Fibroblast of lung (primary cell): ENCODE measurements at places on chromosomes 16 and 17. TPM values are rescaled to one million over a fixed set of nuclear protein-coding genes. Genes with fewer than 3 reads are reported as not detected.

Gene KRTAP4-4
- polyA plus RNA-seq = not detected in 2 replicates

Gene NUTF2
- 310 and 410 TPM in 2 replicates for polyA plus RNA-seq

Gene GSG1L
- polyA plus RNA-seq = not detected in 2 replicates

Gene MYCBPAP
- polyA plus RNA-seq = 0.16 and 0.40 TPM in 2 replicates

Gene GUCY2D
- polyA plus RNA-seq = not detected in 2 replicates

Gene MCRIP2
- 2.8 and 3.4 TPM in 2 replicates for polyA plus RNA-seq

Gene DGKE
- 2.1 and 2.5 TPM in 2 replicates for polyA plus RNA-seq

Gene STH
- polyA plus RNA-seq = not detected in 2 replicates

Gene PLXDC1
- polyA plus RNA-seq = 4.7 and 5.8 TPM in 2 replicates

Gene BCO1
- 0.05 and 0.10 TPM in 2 replicates for polyA plus RNA-seq

Gene IRX5
- 0.05 TPM in 1 of 2 replicates, not detected in the other for polyA plus RNA-seq

Gene CAMTA2
- 12.4 and 16.1 TPM in 2 replicates for polyA plus RNA-seq

- DNase-seq = no peak
These were observed 7.2 kb downstream of the RAB11FIP4 start for GRCh38 chr17:31398381-31399311.

GRCh38 chr16:15618392-15618791 is 24.6 kb downstream of the MARF1 start:
- peak; percentile 90 for DNase-seq

DNA sequence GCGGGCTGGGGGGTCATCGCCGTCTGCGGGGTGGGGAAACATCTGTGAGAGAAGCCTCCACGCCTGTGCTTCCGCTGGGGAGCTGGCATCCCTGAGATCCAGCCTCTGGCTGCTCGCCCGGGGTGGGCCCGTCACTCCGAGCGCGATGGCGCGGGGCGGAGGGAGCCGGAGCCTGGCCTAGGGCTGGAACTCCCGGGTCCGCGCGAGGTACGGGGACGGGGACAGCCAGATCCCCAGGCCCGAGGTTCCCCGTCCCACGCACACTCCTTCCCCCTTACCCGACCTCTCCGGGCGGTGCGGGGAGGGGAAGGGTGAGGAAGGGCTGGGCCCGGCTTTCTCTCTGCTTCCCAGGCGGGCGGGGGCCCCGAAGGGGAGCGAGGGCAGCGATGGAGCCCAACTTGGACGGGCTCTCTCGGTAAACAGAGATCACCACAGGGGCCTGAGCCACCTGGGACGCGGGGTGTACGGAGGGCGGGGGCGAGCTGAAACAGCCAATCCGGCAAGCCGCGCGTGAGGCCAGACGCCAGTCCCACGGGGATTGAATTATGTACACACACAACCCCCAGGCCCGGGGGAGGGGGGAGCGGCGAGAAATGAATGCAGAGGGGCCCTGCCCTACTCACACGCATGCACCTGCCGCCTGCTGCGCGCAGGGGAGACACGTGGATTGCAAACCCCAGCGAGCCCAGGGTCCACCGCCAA is at the start of gene SLC16A11:
Gene SLC16A11, minus strand, starts transcription at position 596 of the 702 bp plus-strand sequence. Its CDS starts 579 bp downstream, at position 17.
- no peak for DNase-seq

- DNase-seq = no peak
These were observed 441.2 kb downstream of the UTP18 start for GRCh38 chr17:51701501-51701900.

GRCh38 chr16:89401641-89402445 is 88.5 kb downstream of the ANKRD11 start:
- peak; percentile 31 for DNase-seq

GRCh38 chr16:87854053-87854906 is 15.0 kb downstream of the SLC7A5 start:
- no peak for DNase-seq

DNA sequence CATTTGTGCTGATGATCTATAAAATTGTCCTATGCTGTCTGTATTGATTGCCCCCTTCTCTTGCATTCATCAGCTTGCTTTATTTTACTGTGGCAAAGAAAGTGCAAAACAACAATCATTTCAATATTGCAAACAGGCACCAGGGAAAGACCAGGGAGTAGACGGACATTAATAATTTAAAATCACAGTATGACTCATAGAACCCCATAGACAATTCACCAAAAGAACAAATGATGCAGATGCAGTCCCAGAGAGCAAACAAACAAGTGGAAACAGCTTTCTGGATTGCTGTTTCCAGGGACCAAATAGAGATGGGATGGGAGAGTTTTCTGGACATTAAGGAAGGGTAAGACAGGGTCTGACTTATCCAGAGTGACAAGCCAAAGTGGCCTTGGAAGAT is 70.1 kb downstream of the ABCC12 start:
- no peak for DNase-seq

- DNase-seq = no peak
These were observed 87.6 kb downstream of the SPACA3 start for GRCh38 chr17:33079201-33079600.

DNA sequence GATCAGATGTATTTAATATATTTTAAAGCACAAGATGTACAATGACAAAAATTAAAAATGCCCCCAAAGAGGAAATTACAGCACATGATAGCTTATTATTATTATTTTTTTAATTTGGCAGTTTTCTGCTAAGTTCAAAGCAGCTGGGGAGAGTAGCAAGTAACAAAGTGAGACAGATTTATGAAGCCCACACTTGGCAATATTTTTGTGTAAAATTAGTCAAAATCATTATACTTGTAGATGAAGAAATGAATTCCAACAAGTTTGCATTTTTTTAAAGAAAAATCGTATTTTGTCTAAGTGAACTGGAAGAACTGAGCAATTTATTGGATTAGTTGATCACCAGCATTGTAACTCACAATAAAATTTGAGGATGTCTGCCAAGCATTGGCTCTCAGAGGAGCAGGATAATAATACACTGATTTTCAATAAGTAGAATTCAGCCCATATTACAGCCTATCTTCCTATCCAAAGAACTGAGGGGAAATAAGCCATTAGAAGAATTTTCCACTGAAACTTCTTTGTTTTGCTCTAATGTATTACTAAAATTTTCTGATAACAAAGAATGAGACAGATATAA is 215.6 kb downstream of the MAP2K6 start:
- DNase-seq = no peak

DNA sequence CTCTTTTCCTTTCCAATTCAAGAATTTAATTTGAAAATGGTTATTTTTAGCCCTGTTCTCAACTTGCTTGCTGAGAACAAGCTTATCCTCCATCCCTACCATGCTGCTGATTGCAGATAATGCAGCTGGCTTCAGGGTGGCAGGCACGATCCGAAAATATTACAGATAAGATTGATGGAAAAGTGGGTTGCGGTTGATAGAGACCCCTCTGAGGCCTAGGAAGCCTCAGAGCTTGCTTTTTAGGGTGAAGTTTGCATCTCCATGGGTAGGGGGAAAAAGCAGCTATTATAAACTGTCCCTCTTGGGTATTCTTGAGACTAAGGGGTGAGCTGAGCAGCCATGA is 116.5 kb upstream of the GOT2 start:
- DNase-seq = no peak

DNA sequence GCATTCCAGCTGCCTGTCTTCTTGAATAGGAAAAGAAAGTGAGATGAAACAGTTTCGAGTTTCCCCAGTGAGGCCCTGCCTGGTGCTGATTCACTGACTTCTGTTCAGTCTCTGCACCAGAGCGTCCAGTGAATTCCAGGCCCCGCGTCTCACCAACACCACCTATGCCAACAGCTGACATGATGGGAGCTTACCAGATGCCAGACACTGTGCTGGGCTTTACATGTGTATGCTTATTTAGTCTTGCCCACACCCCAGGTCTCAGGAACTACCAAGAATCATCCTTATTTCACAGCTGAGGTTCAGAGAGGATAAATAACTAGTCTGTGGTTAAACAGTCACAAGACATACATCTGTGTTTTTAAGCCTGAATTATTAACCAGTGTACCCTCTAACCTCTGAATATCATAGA is 29.1 kb upstream of the IRX6 start:
- no peak for DNase-seq

DNA sequence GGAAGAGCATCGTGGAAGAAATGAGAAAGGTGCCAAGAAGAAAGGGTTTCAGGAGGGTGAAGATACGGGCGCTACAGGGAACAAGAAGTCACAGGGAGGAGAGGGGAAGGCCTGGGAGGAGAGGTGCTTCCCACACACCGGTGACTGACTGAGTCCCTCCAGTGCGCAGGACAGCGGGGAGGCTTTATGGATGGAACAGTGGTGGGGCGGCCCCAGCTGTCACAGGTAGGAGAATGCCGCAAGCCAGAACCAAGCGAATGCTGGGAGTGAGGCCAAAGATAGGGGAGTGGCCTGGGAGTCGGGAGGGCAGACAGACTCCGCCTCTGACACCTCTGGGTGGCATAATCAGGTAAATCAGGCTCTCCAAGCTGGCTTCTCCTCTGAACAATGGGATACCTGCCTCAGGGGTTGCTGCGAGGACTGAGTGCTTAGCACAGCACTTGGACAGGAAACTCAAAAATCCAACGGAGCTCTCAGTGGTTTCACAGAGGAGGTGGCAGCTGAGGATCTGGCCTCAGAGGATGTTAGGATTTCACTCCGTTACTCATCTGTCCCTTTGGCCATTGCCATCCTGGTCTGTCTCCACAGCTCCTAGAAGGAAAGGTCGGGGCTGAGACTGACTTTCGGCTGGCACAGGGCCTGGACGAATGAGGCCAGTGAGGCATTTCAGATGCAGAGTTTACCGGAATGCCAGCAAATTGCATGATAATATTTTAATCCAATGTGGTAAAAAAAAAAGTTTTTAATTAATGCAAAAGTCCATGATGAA is 717 bp upstream of the CNP start:
- DNase-seq = peak; percentile 28

- DNase-seq = peak; percentile 53
These were observed 57.8 kb upstream of the IL34 start for GRCh38 chr16:70588565-70588964.

DNA sequence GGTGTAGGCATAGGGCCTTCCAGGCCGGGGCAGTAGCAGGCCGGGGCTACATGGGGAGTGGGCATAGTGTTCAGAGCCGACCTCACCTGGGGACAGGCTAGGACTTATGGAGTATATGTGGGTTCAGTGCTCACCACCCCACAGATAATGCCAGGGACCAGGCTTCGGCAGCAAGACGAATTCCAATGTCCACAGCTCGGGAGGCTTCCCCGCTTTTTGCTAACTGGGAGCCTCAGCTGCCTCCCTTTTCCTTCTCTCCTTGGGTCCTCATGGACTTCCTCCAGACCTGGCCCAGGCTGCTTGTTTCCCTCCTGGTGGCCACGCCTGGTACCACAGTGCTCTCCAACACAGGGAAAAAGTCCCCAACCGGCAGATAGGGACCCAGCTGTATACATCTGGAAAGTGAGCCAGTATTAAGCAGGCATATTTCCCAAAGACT is 20.1 kb upstream of the SLC46A1 start:
- no peak for DNase-seq

DNA sequence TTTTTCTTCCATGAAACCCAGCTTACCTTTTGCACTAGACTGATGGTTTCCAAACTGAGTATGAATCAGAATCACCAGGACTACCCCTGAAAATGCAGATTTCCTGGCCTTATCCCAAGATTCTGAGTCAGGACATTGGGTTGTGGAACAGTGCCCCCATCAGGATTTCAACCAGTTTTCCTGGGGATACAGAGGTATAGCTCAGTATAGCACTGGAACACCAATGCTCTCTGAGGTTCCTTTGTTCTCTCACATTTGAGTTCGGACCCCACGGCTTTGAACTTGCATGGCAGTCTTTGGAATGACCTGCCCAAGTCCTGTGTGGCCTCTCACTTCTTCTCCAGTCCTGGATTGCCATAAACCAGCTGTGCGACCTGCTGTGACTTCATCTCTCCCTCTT is 12.8 kb upstream of the CCL8 start:
- DNase-seq = peak; percentile 73

- no peak for DNase-seq
These were observed 25.0 kb upstream of the MAPK3 start for GRCh38 chr16:30147843-30148510.

DNA sequence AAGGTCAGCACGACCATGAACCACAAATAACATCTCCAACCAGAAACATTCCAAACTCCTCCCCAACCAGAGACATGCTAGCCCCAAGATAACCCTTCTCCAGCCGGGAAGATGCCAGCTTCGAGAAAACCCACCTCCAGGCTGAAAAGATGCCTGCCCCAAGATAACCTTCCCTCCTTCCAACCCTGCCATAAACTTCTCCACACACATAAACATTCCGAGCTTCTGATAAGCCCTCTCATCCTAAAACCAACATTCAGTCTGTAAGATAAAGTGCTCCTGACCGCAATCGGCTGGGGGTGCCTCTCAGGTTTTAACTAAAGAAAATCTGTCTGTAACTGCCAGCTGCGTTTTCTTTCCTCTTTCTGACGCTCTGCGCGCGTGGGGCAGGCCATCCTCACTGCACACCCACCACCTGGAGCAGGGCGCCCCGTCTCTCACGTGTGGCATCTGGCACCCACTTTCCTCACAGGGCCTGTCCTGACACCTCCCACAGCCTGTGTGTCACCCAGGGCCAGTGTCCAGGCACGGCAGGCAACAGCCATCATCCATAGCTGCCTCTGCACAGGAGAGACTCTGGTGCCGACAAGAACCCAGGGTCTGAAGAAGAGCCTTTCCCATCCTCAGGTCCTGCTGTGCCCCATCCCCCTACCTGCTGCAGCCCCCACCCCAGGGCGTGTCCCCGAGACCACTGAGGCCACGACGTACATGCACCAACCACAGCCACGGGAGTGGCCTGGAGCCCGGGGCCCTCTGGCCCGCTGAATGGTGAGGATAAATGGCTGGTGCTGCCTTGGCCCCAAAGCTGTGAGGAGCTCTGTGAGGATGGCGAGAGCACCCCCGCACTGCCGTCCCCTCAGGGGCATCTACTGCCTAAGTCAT is 3.7 kb downstream of the TEPSIN start:
- DNase-seq = no peak

DNA sequence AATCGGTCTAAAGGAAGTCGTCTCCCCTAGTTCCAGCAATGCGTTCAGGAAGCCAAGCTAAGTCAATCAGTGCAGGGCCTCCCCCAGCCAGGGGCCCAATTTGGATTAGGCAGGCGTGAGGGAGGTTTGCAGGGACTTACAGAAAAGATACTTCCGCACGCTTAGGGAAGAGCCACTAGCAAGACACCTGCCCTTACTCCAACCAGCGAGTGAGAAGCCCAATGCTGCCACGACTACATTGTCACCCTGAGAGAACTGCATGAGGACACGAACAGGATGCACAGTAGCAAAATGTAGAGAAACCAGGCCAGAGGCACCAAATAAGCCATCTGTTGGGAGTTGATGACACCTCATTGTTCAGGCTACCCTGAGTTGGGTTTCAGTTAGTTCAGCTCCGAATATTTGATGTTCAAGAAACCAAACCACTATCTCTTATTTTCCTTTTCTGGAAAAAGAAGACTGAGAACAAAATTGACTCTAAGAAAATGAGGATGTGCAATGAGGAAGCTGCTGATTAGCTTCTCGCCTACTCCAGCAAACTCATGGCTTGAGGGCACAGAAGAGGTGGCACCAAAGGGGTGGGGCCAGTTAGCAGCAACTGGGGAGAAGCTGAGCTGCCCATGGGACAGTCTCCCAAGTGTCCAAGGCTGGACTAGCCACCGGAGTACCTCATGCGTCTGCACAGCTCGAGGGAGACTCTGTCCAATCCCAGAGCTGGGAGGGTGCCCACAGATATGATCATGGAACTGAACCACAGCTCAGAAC is 29.3 kb downstream of the TK2 start:
- no peak for DNase-seq
